Upper lobe of right lung (tissue), 1 donor: ENCODE measurements at places on chromosomes 5 and 9.

DNA sequence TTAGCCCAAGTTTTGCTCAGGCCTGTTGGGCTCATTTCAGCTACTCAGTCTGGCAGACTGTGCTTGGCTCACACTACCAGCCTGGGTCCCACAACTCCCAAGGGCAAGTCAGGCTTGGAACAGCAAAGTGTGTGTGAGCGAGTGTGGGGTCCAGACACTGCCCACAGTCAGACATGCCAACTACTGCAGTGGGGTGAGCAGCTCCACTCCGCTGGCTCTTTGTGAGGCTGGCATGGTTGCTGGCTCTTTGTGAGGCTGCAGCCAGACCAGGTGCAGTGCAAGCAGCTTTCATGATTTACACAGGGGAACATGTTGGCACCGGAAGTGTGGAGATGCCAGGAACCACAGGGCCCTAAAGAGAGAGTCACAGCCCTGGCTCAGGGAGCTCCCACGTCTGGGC lies 606.7 kb upstream of the FAM174A start:
- DNase-seq, result no peak

- no peak for DNase-seq
Observed at GRCh38 chr9:34479431-34479866, 20.8 kb downstream of the DNAI1 start.

DNA sequence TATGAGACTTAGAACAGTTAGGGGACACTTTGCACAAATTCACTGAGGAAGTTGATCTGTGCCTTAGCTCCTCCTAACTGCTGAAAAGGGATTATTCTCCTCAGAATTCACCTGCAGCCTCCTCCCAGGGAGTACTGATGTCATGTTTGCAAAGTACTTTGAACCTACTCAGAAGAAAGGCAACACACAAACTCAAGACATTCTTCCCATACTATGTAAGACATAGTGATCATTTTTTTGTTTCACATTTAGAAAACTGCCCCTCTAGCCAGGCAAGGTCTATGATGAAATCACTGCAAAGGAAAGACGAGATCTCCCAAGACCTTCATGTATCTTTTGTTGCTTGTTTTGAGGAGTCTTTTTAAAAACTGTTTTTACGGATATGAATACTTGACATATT lies 10.6 kb upstream of the VLDLR start:
- DNase-seq, result no peak

DNA sequence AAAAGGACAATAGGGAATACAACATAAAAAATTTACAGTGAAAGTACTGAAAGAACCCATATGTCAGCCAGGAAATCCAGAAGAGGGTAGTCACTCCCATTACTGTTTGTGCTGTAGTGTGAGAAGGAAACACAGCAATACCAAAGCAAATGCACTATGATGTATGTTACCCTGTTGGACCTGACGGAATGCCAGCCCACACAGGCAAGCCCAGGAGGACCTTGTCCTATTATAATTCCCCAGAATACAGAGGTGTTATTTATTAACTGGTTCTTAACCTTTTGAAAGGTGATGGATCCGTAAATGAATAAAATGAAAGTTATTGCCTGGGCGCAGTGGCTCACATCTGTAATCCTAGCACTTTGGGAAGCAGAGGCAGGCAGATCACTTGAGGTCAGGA lies 79.0 kb downstream of the GDA start:
- DNase-seq, result no peak

GRCh38 chr5:174516741-174517140 lies 207.6 kb upstream of the MSX2 start:
- DNase-seq, result no peak

- DNase-seq, result no peak
Observed at GRCh38 chr5:14337593-14337992, 194.5 kb downstream of the TRIO start.

DNA sequence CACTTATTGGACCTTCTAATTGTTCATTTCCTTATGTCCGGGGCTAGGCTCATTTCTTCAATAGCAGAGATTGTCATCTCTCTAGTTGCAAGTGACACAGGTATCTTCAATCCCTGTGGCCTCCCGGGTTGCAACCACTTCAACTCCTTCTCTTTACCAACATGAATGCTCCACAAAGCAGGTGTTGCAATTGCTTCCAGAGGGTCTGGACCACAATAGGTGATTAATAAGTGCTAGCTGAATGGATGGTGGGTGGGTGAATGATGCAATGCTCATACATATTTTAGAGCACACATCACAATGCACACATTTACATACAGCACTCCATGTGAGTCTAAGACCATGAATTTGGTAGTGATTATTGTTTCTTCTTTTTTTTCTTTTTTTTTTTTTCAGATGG lies 2.6 kb downstream of the CEMIP2 start:
- DNase-seq, result no peak

- DNase-seq, result no peak
Observed at GRCh38 chr5:54895816-54896341, 89.5 kb downstream of the ESM1 start.

DNA sequence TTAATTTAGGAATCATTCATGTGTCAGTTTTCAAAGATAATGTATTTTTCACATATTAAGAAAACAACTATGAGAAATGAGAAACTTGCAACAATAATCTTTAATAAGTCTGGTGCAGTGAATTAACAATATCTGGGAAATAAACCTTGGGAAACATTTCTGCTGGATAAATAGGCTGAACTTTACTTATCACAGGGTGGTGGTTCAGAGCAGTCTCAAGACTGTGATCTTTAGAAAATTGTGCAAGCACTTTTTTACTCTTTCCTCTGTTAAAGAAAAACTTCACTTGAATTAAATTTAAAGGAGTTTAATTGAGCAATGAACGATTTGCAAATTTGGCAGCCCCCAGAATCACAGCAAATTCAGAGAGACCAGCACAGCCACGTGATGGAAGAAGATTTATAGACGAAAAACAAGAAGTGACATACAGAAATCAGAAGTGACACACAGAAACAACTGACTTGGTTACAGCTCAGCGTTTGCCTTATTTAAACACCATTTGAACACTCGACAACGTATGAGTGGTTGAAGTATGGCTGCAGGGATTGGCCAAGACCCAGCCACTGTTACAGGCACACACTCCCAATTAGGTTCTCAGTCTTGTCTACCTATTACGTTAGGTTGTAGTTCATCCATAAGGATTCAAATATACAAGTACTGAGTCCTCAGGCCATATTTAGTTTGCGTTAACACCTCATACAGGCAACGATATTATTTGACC lies 631.9 kb downstream of the SLCO4C1 start:
- no peak for DNase-seq

DNA sequence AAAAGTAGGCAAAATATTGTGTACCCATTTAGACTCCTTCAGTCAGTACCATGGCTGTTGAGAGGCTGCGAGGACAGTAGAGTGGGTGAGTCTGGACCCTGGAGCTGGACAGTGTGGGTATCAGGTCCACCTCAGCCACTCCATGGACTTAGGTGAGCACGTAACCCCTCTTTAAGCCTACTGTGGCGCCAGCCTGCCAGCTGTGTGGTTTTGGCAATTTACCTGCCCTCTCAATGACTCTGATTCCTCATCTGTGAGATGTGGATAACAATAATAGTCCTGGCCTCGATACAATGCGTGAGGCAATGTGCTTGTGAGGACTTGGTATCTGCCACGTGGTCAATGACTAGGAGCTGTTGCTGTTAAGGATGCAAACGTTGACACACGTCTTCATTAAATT lies 17.9 kb downstream of the SLC1A3 start:
- no peak for DNase-seq

GRCh38 chr5:169763376-169764017 lies 126.4 kb downstream of the DOCK2 start:
- no peak for DNase-seq

DNA sequence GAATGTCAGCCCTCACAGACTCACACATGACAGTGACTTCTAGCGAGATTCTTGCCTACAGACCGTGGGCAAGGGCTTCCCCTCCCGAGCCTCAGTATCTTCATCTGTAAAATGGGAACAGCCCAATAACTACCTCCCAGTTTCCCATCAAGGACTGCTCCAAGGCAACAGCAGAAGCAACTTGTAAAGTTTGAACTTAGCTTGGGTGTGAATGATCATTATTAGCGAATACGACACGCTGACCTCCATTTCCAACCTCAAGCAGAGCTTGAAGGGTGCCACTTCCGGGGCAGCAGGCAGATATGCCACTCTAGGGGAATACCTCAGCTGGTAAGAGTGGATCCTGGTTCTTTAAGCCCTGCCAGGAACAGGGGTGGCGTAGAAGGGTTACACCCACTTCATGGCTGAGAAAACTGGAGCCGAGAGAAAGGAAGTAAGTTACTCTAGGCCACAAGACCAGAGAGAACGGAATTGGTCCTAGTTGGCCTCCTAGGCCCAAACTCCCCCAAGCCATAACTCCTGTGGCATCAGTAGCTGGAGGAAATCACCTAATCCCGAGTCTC lies 2.0 kb downstream of the RNF44 start:
- DNase-seq, result no peak

GRCh38 chr9:68980341-68980914 lies 33.5 kb downstream of the PRKACG start:
- DNase-seq, result no peak

- DNase-seq, result no peak
Observed at GRCh38 chr5:32127711-32128110, 46.4 kb downstream of the GOLPH3 start.

DNA sequence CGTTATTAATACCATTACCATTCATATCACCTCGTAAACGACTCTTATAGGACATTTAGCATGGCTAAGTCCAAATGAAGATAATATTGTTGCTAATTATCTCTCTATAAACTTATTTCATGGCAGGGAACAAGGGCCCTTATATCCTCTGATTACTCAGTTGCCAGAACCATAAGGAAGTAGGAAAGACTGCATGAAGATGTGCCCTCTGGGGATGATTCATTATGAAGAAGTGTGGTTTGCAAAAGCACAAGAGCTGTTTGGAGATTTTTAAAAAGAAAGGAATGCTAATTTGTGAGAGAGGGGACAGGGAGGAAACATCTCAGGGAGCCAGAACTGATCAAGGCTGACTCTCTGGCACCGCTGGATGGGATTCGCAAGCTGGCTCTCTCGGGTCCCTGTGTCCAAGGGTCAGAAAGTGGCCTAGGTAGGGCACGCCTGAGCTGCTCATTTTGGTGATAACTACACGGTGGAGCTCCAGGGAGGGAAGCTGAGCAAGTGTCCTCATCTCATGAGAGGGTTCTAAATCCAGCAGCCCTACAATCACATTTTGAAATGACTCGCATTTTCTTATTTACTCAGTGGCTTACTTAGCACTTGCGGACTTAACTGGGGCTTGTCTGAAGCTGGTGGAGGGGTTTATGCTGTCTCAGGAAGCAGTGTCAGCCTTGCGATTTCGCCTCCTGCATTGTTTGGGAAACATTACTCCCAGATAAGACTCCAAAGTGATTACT lies 136.8 kb downstream of the C5orf15 start:
- DNase-seq, result no peak

DNA sequence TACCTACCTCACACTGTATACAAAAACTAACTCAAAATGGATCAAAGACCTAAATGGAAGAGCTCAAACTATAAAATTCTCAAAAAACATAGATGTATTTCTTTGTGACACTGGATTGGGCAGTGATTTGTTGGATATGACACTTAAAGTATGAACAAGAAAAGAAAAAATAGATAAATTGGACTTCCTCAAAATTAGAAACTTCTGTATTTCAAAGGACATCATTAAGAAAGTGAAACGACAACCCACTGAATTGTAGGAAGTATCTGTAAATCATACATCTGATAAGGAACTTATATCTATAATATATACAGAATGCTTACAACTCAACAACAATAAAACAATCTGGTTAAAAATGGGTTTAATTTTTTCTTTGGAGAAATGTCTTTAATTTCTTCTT lies 96.7 kb downstream of the NRG2 start:
- no peak for DNase-seq
